Thoracic aorta (tissue), 2 donors: ENCODE measurements at places on chromosomes 16 and 17.
A peak's percentile ranks its signal among the peaks of the same experiment; 100 is the strongest.

- DNase-seq: no peak
- peaks cover 7% of the 10 kb centered on the region for H3K4me1 ChIP-seq
- peaks cover 6% of the 10 kb centered on the region for H3K36me3 ChIP-seq
- no peak overlapping the region for H3K4me3 ChIP-seq
These were observed 1.9 kb downstream of the NECAB2 start for GRCh38 chr16:83969771-83970429.

DNA sequence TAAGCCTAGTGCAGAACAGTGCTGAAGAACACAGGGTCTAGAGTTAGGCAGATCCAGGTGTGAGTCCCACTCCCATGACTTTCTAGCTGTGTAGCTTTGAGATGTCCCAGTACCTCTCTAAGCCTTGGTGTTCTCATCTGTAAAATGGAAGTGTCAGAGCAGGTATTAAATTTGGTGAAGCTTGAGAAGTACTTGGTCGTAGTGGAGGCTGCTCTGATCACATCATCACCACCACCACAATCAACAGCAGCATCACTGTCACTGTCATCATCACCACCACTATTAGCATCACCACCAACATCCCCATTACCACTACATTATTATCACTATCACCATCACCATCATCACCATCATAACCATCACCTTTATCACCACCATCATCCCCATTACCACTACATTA lies 132.1 kb downstream of the CMIP start:
- H3K27me3 ChIP-seq: no peaks in the 10 kb centered on the region
- no peaks in the 10 kb centered on the region for H3K36me3 ChIP-seq
- H3K4me1 ChIP-seq: peaks cover 5% of the 10 kb centered on the region
- DNase-seq: no peak

GRCh38 chr17:46135879-46136563 lies 57.2 kb downstream of the KANSL1 start:
- H3K27me3 ChIP-seq: no peaks in the 10 kb centered on the region
- H3K27ac ChIP-seq: no peak overlapping the region
- H3K4me1 ChIP-seq: peaks cover 75% of the 10 kb centered on the region
- no peaks in the 10 kb centered on the region for H3K36me3 ChIP-seq

DNA sequence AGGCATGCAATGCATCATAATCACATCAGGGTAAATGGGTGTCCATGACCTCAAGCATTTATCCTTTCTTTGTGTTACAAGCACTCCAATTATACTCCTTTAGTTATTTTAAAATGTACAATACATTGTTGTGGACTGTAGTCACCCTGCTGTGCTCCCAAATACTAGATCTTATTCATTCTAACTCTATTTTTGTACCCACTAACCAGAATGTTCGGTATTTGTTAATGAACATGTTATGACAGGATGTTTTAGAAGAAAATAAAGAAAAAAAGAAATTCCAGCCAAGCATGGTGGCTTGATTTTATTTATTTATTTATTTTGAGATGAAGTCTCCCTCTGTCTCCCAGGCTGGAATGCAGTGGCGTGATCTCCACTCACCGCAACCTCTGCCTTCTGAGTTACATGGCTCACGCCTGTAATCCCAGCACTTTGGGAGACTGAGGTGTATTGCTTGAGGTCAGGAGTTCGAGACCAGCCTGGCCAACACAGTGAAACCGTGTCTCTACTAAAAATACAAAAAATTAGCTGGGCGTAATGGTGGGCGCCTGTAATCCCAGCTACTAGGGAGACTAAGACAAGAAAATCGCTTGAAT lies 1.8 kb upstream of the NDE1 start:
- H3K27me3 ChIP-seq: no peaks in the 10 kb centered on the region
- peaks cover 29% of the 10 kb centered on the region for H3K4me1 ChIP-seq
- DNase-seq: no peak
- H3K27ac ChIP-seq: no peak overlapping the region
- no peak overlapping the region for H3K4me3 ChIP-seq
- H3K36me3 ChIP-seq: no peaks in the 10 kb centered on the region

DNA sequence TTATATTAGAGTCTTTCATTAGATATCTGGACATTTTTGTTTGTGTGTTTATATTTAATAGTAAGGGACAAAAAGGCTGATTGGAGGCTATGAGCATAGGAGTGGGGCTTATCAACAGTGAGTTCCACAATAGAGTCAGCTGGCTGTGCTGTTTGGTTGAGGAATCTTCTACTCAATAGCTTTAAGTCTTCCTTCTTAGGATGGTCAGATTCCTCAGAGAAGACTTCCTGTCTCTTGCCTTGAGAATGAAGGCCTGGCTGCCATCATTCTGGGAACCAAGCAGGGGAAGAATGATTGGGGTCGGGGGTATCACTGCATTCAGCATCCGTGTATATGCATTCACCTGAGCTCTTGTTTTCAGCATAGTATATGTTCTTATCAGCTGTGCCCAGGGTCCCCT lies 31.9 kb upstream of the ABCC11 start:
- no peaks in the 10 kb centered on the region for H3K27me3 ChIP-seq
- no peak overlapping the region for H3K4me3 ChIP-seq
- H3K27ac ChIP-seq: peak overlapping the region; percentile 13
- peaks cover 23% of the 10 kb centered on the region for H3K4me1 ChIP-seq

GRCh38 chr16:52293204-52293603 lies 253.7 kb downstream of the TOX3 start:
- H3K27ac ChIP-seq: no peak overlapping the region
- H3K4me3 ChIP-seq: no peak overlapping the region
- H3K27me3 ChIP-seq: no peaks in the 10 kb centered on the region
- no peak for DNase-seq

- H3K27ac ChIP-seq: no peak overlapping the region
- H3K4me1 ChIP-seq: no peaks in the 10 kb centered on the region
- no peak overlapping the region for H3K4me3 ChIP-seq
- H3K27me3 ChIP-seq: no peaks in the 10 kb centered on the region
These were observed 46.6 kb downstream of the MSI2 start for GRCh38 chr17:57302690-57303465.

GRCh38 chr17:20938988-20939615 lies 103.7 kb downstream of the USP22 start:
- no peak overlapping the region for H3K27ac ChIP-seq
- no peaks in the 10 kb centered on the region for H3K36me3 ChIP-seq
- no peak for DNase-seq

DNA sequence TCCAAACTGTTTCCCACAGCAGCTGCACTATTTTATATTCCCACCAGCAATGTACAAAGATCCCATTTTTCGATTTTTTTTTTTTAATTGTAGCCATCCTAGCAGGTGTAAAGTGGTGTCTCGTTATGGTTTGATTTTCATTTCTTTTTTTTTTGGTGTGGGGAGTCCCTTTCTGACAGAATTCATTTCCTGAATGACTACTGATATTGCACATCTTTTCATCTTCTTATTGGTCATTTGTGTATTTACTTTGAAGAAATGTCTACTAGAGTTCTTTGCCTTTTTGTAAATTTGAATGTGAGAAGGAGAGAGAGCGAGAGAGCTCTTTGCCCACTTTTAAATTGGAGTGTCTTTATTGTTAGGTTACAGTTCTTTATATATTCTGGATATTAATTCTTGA lies 14.0 kb downstream of the CYB5B start:
- no peak for DNase-seq
- H3K4me1 ChIP-seq: peaks cover 12% of the 10 kb centered on the region
- H3K4me3 ChIP-seq: no peak overlapping the region
- H3K27me3 ChIP-seq: no peaks in the 10 kb centered on the region

DNA sequence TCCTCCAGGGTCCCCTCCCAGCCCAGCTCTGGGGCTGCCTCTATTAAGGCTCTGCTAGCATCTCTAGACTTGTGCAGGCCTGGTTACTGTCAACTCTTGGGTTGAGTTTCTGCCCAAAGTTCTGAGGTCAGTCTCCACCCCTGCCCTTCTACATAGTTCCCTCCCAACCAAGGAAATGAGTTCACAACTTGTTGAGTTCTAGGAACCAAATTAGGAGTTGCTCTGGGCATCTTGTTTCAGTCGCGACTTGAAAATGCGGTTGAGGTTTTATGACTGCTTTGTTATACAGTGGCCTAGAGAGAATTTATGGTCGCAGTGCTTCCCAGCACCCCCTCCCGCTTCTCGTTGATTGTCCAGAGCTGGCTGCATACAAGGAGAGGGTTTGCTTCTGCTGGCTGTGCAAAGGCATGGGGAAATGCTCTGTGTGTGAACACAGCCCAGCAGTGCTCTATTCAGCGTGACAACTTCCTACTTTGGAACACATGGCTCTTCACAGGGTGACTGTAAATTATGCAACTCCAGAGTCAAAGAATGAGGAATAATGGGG lies 20.2 kb downstream of the GNAO1 start:
- no peaks in the 10 kb centered on the region for H3K36me3 ChIP-seq
- no peak overlapping the region for H3K27ac ChIP-seq
- H3K27me3 ChIP-seq: no peaks in the 10 kb centered on the region
- no peaks in the 10 kb centered on the region for H3K4me1 ChIP-seq
- DNase-seq: no peak
- no peak overlapping the region for H3K4me3 ChIP-seq

- no peaks in the 10 kb centered on the region for H3K27me3 ChIP-seq
- H3K4me3 ChIP-seq: no peak overlapping the region
- H3K36me3 ChIP-seq: no peaks in the 10 kb centered on the region
- no peak overlapping the region for H3K27ac ChIP-seq
- H3K4me1 ChIP-seq: peaks cover under 1% of the 10 kb centered on the region
These were observed 6.7 kb downstream of the ABCA3 start for GRCh38 chr16:2333772-2334379.

DNA sequence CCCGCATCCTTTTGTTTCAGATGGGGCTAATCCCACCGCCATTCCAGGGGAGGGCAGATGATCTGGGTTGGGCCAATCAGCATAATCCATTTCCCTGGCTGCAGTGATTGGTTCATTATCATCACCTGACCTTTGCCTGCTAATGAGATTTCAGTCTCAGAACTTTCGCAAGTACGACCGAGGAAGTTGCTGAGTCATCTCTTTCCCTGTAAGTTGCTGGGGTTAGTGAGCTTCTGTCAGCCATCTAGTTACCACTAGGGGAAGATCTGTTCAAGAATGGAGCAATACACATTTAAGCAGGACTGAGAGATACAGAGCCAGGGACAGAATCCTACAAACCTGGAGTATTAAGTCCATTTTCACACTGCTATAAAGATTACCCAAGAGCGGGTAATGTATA lies 65.3 kb upstream of the NUDT7 start:
- H3K36me3 ChIP-seq: no peaks in the 10 kb centered on the region
- no peaks in the 10 kb centered on the region for H3K27me3 ChIP-seq

DNA sequence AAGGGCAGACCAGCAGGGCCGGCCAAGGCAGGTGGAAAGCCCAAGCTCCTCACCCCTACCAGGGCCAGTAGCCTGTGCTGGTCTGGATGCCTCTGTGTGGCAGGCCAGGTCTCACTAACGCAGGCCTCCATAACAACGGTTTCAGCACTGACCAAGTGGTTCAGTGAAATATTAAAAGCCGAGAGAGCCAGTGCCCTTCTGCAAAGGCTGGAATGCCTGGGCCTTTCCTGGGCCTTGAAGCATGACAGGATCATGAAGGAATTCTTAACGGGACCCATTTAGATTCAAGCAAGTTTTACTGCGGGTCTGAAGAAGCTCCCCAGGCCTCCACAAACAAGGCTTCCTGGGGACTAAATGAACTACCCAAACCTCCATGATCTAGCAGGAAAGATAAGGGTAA lies 16.3 kb downstream of the ADAD2 start:
- H3K27me3 ChIP-seq: no peaks in the 10 kb centered on the region
- no peaks in the 10 kb centered on the region for H3K36me3 ChIP-seq
- no peak overlapping the region for H3K27ac ChIP-seq
- DNase-seq: no peak
- no peaks in the 10 kb centered on the region for H3K4me1 ChIP-seq

GRCh38 chr17:17413821-17414220 lies 63.0 kb upstream of the MED9 start:
- no peaks in the 10 kb centered on the region for H3K36me3 ChIP-seq
- H3K4me1 ChIP-seq: peaks cover 24% of the 10 kb centered on the region
- H3K27me3 ChIP-seq: no peaks in the 10 kb centered on the region
- H3K4me3 ChIP-seq: peak overlapping the region; percentile 20
- no peak for DNase-seq

DNA sequence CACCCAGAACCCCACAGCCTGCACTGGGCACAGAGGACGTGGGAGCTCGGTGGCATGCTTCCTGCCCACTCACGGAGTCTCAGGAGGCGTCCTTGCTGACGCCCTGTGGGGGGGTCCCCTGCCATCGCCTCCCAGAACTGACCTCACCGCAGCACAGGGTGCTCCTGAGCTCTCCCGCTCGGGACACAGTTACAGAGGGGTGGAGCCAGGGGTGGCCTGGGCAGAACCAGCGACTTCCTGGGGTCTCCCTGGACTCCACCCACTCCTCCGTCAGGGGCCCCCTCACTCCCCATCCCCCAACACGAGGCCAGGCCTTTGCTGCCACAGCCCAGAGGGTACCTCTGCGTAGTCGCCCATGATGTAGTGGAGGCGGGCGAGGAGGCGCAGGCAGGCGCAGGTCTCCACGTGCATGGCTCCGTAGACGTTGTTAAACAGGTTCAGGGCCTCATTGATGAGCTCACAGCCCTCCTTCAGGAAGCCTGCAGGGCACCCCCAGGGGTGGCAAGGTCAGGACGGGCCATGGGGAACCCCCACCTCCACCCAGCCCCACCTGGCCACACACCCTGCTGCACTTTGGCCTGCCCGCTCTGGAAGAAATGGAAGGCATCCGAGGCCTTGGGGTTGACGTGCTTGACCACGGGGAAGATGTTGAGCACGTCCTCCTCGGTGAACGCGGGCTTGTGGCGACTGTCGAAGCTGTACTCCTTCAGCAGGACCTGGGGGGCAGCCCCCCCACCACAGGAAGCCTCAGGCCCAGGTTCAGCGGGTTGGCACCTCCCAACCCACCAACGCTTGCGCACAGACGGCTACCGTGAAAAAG lies 17.8 kb downstream of the CLUH start:
- H3K4me1 ChIP-seq: no peaks in the 10 kb centered on the region
- no peak for DNase-seq
- H3K27ac ChIP-seq: no peak overlapping the region
- no peak overlapping the region for H3K4me3 ChIP-seq
- peaks cover 58% of the 10 kb centered on the region for H3K36me3 ChIP-seq

- no peaks in the 10 kb centered on the region for H3K27me3 ChIP-seq
- H3K4me1 ChIP-seq: peaks cover 12% of the 10 kb centered on the region
- DNase-seq: no peak
- peak overlapping the region; percentile 42 for H3K4me3 ChIP-seq
- H3K36me3 ChIP-seq: no peaks in the 10 kb centered on the region
These were observed 17.4 kb downstream of the ITPRIPL2 start for GRCh38 chr16:19130852-19131824.

GRCh38 chr17:6558932-6559752 lies 2.8 kb upstream of the PITPNM3 start:
- H3K27me3 ChIP-seq: no peaks in the 10 kb centered on the region
- peaks cover 6% of the 10 kb centered on the region for H3K4me1 ChIP-seq
- DNase-seq: no peak
- no peak overlapping the region for H3K27ac ChIP-seq
- no peak overlapping the region for H3K4me3 ChIP-seq
- H3K36me3 ChIP-seq: no peaks in the 10 kb centered on the region

DNA sequence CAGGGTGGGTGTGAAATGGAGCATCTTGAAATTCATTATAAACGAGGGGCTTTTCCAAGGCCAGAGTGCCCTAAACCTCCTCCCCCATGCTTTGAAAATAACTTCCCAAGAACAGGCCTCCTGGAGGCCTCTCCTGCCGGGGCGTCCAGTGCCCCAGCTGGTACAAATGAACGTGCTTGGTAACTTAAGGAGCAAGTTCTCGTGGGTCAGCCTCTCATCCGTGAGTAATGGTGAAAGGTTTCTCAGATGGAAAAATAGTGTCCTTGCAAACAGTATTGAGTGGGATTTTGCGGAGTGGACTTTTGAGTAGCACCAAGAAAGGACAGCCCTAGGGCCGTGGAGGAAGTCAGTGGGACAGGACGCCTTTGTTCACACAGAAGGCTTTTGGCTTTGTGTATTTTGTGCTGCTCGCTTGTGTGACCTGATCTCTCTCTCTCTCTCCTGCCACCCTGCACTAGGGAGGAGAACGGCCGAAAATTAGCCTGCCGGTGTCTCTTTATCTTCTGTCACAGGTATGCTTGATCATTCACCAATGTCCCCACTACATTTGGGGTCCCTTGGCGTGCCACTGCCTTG lies 34.6 kb downstream of the CLEC16A start:
- H3K27me3 ChIP-seq: no peaks in the 10 kb centered on the region
- DNase-seq: no peak
- peaks cover 16% of the 10 kb centered on the region for H3K4me1 ChIP-seq
- H3K36me3 ChIP-seq: peaks cover 4% of the 10 kb centered on the region
